ENCODE measurements at places on chromosomes 1 and 21.

DNA sequence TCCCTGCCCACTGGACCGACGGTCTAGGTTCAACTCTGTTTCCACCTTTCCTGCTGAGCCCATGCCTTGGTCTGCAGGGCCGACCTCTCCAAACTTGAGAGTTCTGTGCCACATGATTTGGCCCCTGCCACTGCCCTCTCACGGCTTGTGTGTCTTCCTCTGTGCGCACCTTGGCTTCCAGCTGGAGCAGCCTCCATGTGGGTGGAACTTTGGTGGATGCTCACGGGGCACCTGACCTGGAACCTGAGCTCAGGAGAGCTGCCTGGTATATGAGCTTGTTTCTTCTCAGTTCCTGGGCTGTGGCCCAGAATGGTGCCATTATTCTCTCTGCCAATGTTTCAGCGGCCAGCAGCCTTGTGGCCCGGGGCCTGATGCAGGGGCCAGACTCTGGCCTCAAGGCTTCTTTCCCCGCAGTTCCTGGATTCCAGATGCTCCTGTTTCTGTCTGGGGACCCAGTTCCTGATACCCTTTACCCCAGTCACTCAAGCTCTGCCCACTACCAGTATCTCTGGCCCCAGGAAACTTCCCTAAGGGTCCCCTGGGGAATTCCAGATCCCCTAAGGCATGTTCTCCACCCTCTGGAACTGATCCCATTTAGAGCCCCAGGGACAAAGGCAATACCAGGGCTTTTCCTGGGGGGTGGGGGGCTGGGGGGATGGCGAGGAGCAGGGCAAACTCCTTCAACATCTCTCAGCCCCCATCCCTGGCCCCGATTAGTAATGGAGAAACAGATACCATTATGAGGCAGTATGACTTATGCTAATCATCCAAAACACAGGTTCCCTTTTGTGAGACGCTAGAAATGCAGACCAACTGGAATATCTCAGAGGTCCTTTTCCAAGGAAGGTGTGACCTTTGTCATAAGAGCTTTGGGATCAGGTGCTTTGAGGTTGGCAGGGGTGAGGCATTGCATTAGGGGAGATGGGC is 11.1 kb downstream of the QSOX1 start:
- DNase-seq = no peak

GRCh38 chr1:174988986-174989385 is 10.8 kb upstream of the CACYBP start:
- no peak for DNase-seq

DNA sequence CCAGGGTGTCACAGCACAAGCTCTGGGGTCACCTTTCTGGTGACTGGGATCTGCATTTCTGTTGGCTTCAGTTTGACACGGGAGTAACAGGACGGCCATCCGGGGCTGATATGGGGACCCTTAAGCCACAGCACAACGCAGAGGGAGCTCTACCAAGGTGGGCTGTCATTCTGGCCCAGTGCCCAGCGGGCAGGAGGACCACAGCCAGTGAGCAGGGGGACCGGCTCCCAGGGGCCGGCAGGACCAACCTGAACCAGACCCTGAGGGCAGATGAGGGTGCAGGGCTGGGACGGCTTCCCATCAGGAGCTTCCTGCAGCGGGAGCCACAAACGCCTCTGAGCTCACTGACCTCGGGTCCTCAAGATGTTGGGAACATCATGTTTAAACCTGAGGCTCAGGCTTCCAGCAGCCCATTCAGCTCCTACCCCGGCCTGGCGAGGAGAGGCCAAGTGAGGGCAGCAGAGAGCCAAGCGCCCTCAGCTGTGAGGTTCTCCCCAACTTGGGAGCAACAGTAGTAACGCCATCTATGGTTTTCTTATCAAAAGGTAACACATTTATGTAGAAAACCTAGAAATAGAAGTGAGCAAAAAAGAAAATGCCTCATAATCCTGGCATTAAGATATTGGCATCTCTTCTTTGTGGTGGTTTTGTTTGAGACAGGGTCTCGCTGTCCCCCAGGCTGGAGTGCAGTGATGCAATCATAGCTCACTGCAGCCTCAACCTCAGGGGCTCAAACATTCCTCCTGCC is 26.8 kb downstream of the TMEM201 start:
- DNase-seq = no peak

DNA sequence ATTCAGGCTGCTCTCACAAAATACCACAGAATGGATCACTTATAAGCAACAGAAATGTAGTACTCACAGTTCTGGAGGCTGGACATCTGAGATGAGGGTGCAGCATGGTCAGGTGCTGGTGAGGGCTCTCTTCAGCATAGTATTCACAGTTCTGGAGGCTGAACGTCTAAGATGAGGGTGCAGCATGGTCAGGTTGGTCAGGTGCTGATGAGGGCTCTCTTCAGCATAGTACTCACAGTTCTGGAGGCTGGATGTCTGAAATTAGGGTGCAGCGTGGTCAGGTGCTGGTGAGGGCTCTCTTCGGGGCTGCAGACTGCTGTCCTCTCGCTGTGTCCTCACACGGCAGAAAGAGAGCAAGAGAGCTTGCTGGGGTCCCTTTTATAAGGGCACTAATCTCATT is 17.1 kb downstream of the PDZK1IP1 start:
- no peak for DNase-seq

GRCh38 chr1:39183503-39184353 is 20.8 kb upstream of the MACF1 start:
- no peak for DNase-seq

GRCh38 chr1:98280049-98280448 is 359.2 kb upstream of the DPYD start:
- no peak for DNase-seq

DNA sequence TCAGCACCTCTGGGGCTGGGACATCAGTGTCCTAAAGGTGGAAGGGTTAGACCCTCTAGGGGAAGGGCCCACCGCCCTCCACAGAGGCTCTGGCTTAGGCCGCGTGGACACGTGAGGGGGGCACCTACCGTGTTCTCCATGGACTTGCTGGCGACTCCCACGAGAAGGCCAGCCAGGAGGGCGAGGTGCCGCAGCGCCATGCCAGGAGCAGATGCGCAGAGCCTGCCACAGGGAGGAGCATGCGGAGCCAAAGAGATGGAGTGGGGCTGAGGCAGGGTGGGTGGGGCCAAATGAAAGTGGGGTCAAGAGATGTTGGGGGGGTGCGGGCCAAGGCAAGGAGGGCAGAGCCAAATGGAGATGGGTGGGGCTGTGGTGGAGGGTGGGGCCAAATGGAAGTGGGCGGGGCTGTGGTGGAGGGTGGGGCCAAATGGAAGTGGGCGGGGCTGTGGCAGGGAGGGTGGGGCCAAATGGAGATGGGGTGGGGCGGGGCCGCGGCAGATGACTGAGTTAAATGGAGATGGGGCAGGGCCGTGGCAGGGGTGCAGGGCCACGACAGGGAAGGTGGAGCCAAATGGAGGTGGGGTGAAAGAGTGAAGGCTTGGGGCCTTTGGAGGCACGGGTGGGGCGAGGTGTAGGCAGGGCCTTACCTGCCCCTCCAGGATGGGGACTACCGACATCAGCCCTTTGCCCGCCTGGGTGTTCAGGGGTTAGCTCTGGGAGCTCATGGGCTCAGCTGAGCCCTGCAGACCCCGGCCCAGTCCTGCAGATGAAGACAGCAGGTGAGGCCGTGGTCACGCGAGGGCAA is 17.4 kb upstream of the RNF223 start:
- no peak for DNase-seq

DNA sequence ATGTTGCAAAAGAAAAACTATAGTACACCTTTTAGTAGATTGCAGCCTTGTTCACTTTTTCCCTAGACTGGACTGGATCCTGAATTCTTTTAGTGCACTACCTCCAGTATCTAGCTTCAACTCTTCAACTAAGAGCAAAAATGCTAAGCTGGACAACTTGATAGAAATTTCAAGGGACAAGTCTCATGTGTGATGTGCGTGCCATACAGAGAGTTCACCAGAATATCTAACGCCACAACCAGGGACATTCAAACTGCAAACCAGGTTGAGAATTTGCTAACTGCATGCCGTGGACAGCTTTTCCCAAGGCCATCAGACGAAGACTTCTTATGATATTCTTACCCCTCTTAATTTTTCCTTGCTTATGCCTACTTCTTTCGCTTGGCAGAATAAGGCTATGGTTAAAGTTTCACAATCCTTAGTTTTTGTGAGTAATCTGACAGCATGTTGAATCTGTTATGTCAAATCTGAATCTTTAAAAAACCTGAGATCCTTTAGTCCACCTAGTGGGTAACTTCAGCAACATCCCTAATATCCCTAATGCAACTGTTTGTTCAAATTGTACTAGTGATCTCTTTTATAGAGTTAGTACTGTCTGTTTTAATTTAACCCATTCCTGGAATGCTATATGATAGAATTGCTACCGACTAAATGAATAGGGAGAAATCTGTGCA is 66.4 kb downstream of the DDAH1 start:
- DNase-seq = no peak
